ENCODE measurements at places on chromosomes 2 and 18.

- DNase-seq, result no peak
Measured at GRCh38 chr2:231200805-231201474, 2.5 kb downstream of the ARMC9 start.

DNA sequence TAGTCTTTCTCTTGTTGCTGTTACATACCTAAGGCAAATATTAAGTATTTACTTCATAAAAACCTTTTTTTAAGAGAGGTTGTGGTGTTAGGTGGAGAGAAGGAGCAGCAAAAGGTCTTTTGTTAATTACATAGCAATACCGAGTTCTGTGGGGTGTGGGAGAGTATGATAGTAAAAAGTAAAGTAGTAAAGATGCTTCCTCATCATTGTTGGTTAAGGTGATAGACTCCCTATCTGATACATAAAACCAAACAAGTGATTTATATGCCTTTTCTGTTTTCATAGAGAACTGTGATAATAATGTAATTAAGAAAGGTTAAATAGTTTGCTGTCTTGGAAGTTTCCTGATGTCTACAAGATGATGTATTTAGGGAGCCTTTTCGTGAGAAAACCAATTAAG lies 75.4 kb downstream of the EML4 start:
- DNase-seq, result no peak

GRCh38 chr18:67483237-67483636 lies 33.3 kb downstream of the DSEL start:
- DNase-seq, result peak; percentile 19

DNA sequence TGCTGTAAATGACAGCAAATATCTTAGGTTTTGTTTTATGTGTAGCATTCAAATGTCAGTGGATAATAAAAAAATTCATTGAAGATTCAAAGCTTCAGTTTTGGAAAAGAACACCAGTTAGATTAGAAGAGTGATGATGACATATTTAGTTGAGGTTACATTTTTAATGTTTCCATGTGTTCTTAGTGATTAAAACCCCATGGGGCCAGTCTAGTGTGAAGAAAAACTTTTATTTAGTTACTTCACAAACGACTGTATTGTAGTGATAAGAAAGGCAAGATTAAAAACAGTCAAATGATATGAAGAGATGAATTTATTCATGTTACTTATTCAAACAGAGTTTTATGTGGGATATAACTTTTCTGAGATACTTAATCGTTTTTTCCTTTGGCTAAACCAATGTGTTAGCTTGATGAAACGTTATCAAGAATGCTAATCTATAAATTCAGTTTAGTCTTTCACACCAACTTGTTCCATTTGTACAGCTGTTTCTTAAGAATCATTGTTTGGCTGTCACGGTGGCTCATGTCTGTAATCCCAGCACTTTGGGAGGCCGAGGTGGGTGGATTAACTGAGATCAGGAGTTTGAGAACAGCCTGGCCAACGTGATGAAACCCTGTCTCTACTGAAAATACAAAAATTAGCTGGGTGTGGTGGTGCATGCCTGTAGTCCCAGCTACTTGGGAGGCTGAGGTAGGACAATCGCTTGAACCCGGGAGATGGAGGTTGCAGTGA lies 11.6 kb downstream of the BMPR2 start:
- no peak for DNase-seq

- no peak for DNase-seq
Measured at GRCh38 chr2:184598002-184598315, 370 bp upstream of the ZNF804A start.

- DNase-seq, result no peak
Measured at GRCh38 chr2:38155-38554, 8.2 kb downstream of the FAM110C start.

- DNase-seq, result no peak
Measured at GRCh38 chr2:47751856-47752414, 31.0 kb upstream of the MSH6 start.

DNA sequence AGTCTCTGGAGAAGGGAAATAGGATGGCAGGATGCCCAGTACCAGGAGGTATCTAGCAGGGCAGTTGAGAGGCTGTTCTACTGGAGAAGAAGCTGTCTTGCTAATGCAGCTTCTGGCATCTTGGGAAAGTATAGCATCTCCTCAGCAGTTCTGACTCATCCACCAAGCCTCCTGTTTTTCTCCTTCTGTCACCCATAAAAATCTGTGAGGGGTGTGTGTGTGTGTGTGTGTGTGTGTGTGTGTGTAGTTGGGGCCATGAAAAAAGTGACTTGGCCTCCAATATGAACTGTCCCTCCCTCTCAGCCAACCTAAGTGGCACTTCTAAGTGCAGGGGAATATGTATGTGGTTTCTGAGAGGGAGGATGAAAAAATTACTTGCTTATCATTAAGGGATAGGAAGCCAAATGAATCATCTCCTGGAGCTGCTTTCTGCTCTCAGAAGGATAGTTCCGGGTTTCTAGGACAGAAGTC lies 83.9 kb downstream of the CBLN2 start:
- DNase-seq, result peak; percentile 1

DNA sequence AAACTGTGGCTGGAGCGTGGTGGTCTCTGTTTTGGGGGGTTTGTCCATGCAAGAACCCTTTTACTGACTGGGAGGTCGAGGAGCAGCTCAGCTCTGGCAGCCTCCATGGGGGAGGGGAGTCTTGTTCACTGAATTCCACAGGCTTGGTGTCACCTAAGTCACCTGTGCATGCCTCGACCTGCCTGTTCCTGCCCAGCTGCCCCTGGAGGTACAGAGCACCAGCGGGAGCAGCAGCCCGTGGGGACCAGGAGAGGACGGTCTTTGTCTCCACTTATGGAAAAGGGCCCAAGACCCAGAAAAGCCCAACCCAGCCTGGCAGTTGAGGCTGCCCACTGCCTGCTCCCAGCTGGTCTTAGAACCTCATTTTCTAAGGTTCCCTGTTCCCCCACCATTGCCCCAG lies 168.7 kb upstream of the AGAP1 start:
- DNase-seq, result no peak

- peak; percentile 54 for DNase-seq
Measured at GRCh38 chr2:104860451-104860790, 6.5 kb downstream of the POU3F3 start.

DNA sequence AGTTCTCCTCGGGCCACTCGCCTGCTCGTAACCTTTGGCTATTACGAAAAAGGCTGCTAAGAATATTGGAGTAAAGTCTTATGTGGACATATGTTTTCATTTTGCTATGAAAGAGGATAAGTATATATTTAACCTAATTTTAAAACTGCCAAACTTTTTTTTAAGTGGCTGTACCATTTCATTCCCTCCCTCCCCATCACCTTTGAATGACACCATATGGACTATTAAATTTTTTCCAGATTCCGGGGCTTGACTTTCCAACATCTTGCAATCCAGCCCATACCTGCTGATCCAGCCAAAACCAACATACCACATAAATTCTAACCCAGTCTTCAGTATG lies 31.5 kb downstream of the REEP1 start:
- DNase-seq, result no peak

GRCh38 chr2:2191110-2191707 lies 139.9 kb downstream of the MYT1L start:
- no peak for DNase-seq

GRCh38 chr18:50869150-50869549 lies 9.8 kb upstream of the ME2 start:
- no peak for DNase-seq
